Immature natural killer cell (primary cell): ENCODE measurements at places on chromosomes 7 and 10. TPM values are rescaled to one million over a fixed set of nuclear protein-coding genes. Genes with fewer than 3 reads are reported as not detected.

The TDRD1 gene
- polyA plus RNA-seq = not detected

The ENTPD1 gene
- polyA plus RNA-seq = 1.8 TPM

The OPTN gene
- 71.8 TPM for polyA plus RNA-seq

The CYP3A7 gene
- polyA plus RNA-seq = not detected

The GATA3 gene
- polyA plus RNA-seq = 27.2 TPM

The LIPJ gene
- polyA plus RNA-seq = 0.16 TPM
